ENCODE measurements at places on chromosomes 4 and X. TPM values are rescaled to one million over a fixed set of nuclear protein-coding genes. Genes with fewer than 3 reads are reported as not detected.

Gene PHKA1
- 1.6 TPM for total RNA-seq

DNA sequence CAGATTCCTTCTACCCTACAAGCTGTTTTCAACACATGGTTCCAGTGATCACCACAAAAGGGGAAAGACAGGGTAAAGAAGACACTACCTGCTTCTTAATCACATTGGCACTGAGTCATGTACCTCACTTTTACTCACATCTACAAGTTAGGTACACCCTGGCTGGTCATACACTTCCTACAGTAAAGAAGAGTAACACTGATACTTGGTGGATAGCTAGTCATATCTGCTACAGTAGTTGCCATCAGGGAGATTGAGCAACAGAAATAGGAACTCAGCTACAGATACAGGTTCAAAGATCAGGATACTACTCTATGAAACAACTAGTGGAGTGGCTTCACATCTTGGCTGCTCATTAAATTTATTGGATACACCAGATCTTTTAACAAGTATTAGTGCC lies 105.4 kb upstream of the DIAPH2 start:
- no peaks in the 10 kb centered on the region for H3K36me3 ChIP-seq
- no peak for DNase-seq
- H3K27me3 ChIP-seq: no peaks in the 10 kb centered on the region
- H3K4me3 ChIP-seq: no peak overlapping the region

DNA sequence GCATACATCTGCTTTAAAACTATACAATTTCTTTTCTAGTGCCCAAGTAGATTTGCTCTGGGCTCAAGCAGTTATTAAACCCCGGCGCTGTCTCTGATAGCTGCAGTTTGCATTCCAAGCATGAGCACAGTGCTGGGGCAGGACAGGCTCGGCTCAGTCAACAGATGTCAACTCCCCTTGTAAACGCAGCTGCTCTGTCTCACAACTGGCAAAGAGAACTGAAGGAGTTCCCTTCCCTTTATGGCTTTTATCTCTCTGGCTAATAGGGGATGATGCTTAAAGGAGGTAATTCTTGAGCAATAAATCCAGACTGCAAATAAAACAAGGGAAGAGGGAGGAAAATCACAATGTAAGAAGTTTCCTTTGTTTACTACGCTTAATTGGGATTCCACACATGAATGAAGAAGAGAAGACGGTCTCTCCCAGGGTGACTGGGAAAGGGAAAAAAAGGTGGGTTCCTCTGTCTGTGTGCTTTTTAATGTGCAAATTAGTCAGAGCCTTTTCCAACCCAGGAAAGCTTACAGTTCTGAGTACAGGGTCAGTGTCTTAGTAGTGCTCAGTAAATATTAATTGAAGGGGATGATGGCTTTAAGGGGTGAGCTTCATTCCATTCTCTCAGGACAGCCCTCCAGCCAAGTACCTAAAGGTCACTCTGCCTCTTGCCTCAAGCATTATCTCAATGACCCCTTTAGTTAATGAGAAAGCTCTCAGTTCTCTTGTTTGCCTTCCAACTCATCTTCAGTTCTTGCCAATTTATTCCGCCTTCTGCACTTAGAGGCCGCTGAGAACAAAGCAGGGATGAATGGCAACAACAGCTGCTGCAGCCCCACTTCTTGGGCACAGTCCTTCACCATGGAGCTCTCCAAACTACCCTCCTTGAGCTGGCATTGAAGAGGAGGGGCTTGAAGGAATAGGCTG lies 155.7 kb upstream of the JADE1 start:
- H3K36me3 ChIP-seq: no peaks in the 10 kb centered on the region
- no peaks in the 10 kb centered on the region for H3K27me3 ChIP-seq
- peaks cover 17% of the 10 kb centered on the region for H3K4me1 ChIP-seq
- peak; percentile 29 for DNase-seq
- H3K4me3 ChIP-seq: no peak overlapping the region
- no peak overlapping the region for H3K27ac ChIP-seq

- peaks cover 6% of the 10 kb centered on the region for H3K36me3 ChIP-seq
- no peaks in the 10 kb centered on the region for H3K27me3 ChIP-seq
- H3K27ac ChIP-seq: no peak overlapping the region
- peak overlapping the region; percentile 96 for H3K4me3 ChIP-seq
- no peak for DNase-seq
Measured at GRCh38 chr4:76947369-76947768, 2.2 kb upstream of the SEPTIN11 start.

DNA sequence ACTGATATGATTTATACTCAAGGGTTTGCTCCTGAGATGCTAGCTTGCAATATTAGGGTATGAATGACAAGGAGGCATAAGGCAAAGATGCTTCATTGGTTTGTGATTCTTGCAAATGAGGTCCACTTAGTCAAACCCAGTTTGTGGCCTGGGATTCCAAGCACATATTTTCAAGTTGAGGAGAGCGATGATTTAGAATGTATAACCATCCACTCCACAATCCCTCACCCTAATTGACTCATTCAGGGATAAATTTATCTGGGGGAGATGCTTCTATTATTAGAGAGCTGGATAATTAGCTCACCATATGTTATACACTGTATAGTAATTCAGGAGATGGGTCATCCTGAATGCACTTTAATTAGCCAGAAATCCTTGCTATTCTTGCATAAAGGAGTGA lies 118.3 kb upstream of the PUDP start:
- H3K4me3 ChIP-seq: no peak overlapping the region
- H3K4me1 ChIP-seq: peaks cover 25% of the 10 kb centered on the region
- H3K27me3 ChIP-seq: no peaks in the 10 kb centered on the region

Gene USP17L15
- total RNA-seq: not detected

- no peaks in the 10 kb centered on the region for H3K36me3 ChIP-seq
- H3K4me1 ChIP-seq: peaks cover 5% of the 10 kb centered on the region
- peak overlapping the region; percentile 97 for H3K4me3 ChIP-seq
- H3K27me3 ChIP-seq: no peaks in the 10 kb centered on the region
Measured at GRCh38 chr4:170025523-170026252, 507 bp downstream of the MFAP3L start.

GRCh38 chrX:18129690-18130089 lies 91.0 kb downstream of the BEND2 start:
- no peaks in the 10 kb centered on the region for H3K36me3 ChIP-seq
- no peak overlapping the region for H3K4me3 ChIP-seq
- no peaks in the 10 kb centered on the region for H3K27me3 ChIP-seq

GRCh38 chr4:4401036-4401435 lies 14.1 kb downstream of the NSG1 start:
- no peak overlapping the region for H3K4me3 ChIP-seq
- H3K36me3 ChIP-seq: no peaks in the 10 kb centered on the region
- no peak for DNase-seq
- no peaks in the 10 kb centered on the region for H3K4me1 ChIP-seq

GRCh38 chr4:41369680-41370079 lies 113.0 kb downstream of the UCHL1 start:
- no peaks in the 10 kb centered on the region for H3K27me3 ChIP-seq
- H3K4me3 ChIP-seq: no peak overlapping the region
- no peak overlapping the region for H3K27ac ChIP-seq
- H3K36me3 ChIP-seq: no peaks in the 10 kb centered on the region

DNA sequence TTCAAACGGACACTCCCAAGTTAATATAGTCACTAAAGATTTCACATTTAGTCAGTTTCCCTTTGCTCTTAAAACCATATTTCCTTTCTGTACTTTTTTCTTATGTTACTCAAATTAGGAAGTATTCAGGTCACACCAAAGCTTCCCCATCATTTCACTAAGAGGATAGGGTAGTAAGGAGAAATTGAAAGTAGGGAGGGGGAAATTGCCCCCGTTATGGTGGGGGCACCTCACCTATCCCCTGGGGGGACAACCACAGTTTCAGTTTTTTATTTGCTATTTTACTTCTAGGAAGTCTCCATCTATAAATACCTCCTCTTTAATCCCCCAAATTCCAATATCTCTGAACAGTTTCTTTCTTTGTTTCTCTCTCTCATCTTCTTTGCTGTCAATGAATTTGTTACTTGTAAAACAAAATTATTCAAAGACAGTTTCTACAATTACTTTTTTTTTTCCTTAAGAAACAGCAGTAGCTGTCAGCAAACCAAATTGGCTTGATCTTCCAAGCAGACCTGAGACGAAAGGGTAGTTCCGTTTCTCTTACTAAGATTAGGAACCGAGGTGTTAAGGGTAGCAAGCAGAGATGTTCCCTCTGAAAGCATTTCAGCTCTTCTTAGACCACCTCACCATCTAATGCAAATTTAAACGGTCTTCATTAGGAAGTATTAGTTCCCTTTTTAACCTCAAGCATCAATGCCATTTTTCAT lies 160.2 kb upstream of the KLF3 start:
- H3K4me1 ChIP-seq: peaks cover 5% of the 10 kb centered on the region
- H3K4me3 ChIP-seq: no peak overlapping the region
- H3K36me3 ChIP-seq: no peaks in the 10 kb centered on the region
- no peak for DNase-seq
- H3K27ac ChIP-seq: no peak overlapping the region
- peaks cover 4% of the 10 kb centered on the region for H3K27me3 ChIP-seq

DNA sequence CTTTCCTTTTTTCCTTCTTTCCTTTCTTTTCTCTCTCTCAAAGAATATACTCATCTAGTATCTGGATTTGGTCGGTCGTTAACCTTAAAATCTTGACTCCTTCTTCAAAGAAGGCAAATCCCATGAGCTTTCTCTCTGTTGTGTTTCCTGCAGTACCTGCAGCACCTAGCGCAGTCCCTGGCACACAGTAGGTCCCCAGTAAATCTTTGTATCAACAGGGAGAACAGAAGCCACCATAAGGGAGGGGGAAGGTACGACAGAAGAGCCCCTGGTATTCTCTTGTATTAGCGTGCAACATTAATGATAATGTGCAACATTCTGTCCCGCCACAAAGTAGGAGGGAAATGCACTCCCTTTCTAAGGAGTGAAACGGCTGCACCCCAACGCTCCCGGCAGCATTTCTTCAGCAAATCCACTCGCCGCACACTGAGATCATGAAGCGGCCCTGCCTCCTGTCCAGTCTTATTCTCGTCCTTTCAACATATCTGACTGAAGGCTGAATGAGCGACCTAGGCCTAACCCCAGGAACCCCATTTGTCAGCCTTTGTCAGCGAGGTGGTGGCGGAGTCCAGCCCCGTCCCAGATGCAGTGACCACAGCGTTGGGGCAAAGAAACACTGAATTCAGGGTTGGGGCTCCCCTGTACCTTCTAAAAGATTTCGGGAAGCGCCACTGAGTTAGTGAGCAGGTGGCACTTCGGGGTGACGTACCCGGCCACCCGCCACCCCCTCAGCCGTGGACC lies 133.7 kb downstream of the AMELX start:
- H3K4me3 ChIP-seq: peak overlapping the region; percentile 71
- H3K36me3 ChIP-seq: no peaks in the 10 kb centered on the region
- peak; percentile 46 for DNase-seq
- no peaks in the 10 kb centered on the region for H3K27me3 ChIP-seq

Gene PPEF2
- not detected for total RNA-seq

- peak; percentile 27 for DNase-seq
- H3K4me3 ChIP-seq: no peak overlapping the region
- H3K4me1 ChIP-seq: no peaks in the 10 kb centered on the region
Measured at GRCh38 chr4:60724623-60725022, 475.5 kb upstream of the ADGRL3 start.

DNA sequence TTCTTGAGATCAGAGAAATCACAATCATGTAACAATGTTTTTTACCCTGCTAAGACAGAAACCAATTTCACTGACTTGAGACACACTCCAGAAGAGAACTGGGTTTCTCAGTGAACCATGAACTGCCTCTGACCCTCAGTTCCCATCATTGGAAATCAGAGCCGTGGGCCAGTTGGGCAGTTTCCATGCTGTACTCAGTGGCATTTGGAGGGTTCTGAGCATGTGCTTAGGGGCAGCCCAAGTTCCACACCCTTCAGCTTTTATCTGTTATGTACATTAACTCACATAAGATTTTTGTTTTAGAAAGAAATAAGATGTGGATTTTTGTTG lies 77.9 kb downstream of the BTC start:
- H3K4me3 ChIP-seq: no peak overlapping the region
- DNase-seq: no peak

Gene TRIML2
- not detected for total RNA-seq

Gene DMRTC1
- not detected for total RNA-seq

DNA sequence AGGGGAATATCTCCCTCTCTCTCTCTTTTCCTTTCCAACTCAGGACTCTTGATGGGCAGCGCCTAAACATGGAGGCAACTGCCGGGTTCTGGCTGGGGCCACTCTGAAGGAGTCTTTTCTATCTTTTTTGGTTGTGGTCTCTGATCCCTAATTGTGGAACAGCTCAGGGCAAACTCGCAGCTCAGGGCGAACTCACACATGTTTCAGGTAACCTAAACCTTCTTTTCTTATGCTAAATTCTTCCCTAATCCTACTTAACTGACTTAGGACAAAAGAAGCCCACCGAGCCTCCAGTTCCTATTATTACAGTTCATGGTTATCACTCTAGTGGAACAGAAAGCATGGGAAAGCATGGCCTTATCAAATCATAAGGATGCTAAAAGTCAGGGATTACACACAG lies 21.3 kb downstream of the ETDA start:
- no peak overlapping the region for H3K4me3 ChIP-seq
- DNase-seq: no peak
- H3K27me3 ChIP-seq: no peaks in the 10 kb centered on the region
- H3K36me3 ChIP-seq: no peaks in the 10 kb centered on the region
- no peak overlapping the region for H3K27ac ChIP-seq

Gene MAGED4
- total RNA-seq: 63.1 TPM

- H3K4me1 ChIP-seq: peaks cover 16% of the 10 kb centered on the region
- no peak for DNase-seq
Measured at GRCh38 chr4:150768497-150768896, 186.5 kb downstream of the MAB21L2 start.

- H3K4me1 ChIP-seq: no peaks in the 10 kb centered on the region
- DNase-seq: no peak
- no peaks in the 10 kb centered on the region for H3K27me3 ChIP-seq
- no peak overlapping the region for H3K27ac ChIP-seq
- no peaks in the 10 kb centered on the region for H3K36me3 ChIP-seq
Measured at GRCh38 chrX:17187136-17187756, 187.8 kb upstream of the NHS start.

Gene SOD3
- total RNA-seq: 3.8 TPM

Gene BEX5
- not detected for total RNA-seq

GRCh38 chrX:124215786-124216185 lies 116.7 kb upstream of the TEX13D start:
- no peaks in the 10 kb centered on the region for H3K36me3 ChIP-seq
- H3K27me3 ChIP-seq: no peaks in the 10 kb centered on the region
- no peak overlapping the region for H3K27ac ChIP-seq
- no peak for DNase-seq
- peaks cover 11% of the 10 kb centered on the region for H3K4me1 ChIP-seq

DNA sequence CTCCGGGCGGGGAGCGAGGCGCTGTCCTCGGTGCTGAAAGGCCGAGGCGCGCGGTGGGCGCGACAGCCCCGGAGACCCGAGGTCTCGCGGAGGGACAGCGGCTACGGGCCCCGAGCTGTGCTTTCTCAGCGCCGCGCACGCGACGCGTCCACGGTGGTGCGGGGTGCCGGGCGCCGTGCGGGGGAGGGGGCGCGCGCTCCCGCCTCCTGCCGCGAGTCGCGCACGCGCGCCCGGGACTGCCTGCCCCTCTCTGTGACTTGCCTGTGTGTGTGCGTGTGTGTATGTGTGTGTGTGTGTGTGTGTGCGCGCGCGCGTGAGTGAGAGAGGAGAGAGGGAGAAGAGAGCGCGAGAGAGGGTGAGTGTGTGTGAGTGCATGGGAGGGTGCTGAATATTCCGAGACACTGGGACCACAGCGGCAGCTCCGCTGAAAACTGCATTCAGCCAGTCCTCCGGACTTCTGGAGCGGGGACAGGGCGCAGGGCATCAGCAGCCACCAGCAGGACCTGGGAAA lies at the start of gene GRIA2:
TSS of gene GRIA2 (plus strand) at position 358 of the 511 bp plus-strand sequence. CDS start 315 bp downstream, outside the sequence.
- H3K27me3 ChIP-seq: peaks cover 63% of the 10 kb centered on the region
- H3K36me3 ChIP-seq: no peaks in the 10 kb centered on the region
- H3K27ac ChIP-seq: no peak within 1 kb of the TSS

Gene HSFX1
- total RNA-seq: 0.25 TPM

- no peaks in the 10 kb centered on the region for H3K36me3 ChIP-seq
- no peak overlapping the region for H3K27ac ChIP-seq
- H3K4me3 ChIP-seq: no peak overlapping the region
- H3K27me3 ChIP-seq: no peaks in the 10 kb centered on the region
Measured at GRCh38 chrX:129720741-129721140, 18.0 kb upstream of the XPNPEP2 start.

All from GM23248 (cell line).